ENCODE measurements at places on chromosomes 2 and 18. TPM values are rescaled to one million over a fixed set of nuclear protein-coding genes. Genes with fewer than 3 reads are reported as not detected.

DNA sequence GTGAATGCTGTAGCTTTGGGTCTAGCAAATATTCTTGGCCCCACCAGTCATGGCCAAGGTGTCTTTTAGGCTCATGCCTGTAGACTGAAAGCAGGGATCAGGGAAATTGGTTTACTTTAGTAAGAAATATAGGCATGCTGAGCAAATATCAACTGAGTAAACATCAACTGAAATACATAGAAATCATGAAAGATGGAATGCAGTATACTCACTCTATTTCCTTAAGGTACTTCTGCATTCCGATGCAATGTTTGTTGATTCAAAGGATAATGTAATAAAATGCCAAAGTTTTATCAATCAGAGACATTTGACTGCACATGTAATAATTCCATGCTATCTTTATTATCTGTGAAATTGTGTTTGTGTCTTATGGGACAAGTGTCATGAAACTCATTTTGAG, 19.6 kb upstream of the IL1R1 start:
- no peak for DNase-seq

DNA sequence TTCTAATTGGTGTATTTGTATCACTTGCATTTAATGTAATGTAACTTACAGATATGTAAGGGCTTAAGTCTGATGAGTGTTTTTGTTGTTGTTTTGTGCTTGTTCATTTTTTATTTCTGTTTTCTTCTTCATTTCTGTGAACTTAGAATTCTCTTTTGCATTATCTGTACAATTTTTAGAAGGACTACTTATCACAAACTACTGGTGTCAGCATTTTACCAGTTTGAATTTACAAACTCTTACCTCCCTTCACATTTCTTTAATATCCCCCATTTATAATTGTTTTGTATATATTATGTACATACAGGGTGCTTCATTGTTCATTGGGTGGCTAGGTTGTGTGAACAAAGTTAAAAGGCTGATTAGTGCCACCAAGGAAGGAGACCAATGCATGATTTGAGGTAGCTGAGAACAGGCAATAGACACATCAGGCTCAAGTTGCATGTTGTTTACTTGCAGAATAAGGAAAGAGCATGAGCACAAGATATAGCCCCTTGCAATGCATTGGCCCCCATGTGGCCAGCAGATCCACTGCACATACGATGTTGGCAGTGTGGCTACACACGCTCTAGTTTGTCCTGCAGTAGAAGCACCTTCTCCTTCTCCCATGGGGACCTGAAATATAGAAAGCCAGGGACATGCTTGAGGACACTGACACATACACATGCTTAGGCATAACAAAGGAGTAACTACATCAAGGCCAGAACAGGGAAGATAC, 198.2 kb downstream of the CD8B2 start:
- no peak for DNase-seq

- no peak for DNase-seq
Observed at GRCh38 chr18:58845928-58846724, 18.6 kb upstream of the ZNF532 start.

GRCh38 chr2:23601301-23601965, 216.5 kb downstream of the KLHL29 start:
- no peak for DNase-seq

The LYPD6 gene
- 1.1 TPM for total RNA-seq

Data from kidney (tissue), 22 donors.